HAP-1 (cell line): ENCODE measurements at places on chromosomes 2 and 18.
A peak's percentile ranks its signal among the peaks of the same experiment; 100 is the strongest.

DNA sequence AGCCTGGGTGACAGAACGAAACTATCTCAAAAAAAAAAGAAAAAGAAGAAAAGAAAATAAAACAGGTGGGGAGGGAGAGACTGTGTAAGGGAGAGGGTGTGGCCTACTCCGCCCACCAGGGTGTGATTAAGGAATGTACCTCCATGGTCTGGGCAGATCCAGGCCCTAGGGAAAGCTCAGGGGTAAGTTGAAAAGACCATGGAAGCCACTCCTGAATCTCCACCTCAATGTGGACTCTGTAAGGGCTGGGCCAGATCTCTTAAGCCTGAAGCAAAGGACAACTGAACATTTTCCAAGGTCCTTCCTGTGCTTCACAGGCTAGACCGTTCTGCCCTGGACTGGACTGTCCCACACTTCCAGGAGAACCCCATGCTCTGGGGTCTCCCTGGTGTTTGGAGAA is 9.7 kb upstream of the ATG16L1 start:
- no peak for DNase-seq

GRCh38 chr2:149611100-149611820 is 23.7 kb upstream of the MMADHC start:
- DNase-seq = no peak

DNA sequence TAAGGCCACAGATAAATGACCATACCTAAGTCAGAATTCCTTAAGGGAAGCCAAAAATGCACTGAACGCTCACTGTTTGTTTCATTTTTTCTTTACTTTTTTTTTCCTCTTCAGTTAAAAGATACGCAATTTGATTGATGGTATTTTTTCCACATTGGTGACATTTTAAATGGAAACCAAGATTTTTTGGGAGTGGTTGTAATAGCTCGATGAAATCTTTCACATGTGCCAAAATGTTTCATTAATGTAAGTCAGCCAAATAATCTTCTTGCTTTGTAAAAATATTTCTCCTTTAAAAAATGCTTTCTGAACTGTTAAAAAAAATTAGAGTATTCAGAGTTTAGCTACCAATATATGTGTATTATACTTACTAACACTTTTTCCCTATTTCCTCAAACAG is 339.8 kb downstream of the ZEB2 start:
- no peak for DNase-seq

DNA sequence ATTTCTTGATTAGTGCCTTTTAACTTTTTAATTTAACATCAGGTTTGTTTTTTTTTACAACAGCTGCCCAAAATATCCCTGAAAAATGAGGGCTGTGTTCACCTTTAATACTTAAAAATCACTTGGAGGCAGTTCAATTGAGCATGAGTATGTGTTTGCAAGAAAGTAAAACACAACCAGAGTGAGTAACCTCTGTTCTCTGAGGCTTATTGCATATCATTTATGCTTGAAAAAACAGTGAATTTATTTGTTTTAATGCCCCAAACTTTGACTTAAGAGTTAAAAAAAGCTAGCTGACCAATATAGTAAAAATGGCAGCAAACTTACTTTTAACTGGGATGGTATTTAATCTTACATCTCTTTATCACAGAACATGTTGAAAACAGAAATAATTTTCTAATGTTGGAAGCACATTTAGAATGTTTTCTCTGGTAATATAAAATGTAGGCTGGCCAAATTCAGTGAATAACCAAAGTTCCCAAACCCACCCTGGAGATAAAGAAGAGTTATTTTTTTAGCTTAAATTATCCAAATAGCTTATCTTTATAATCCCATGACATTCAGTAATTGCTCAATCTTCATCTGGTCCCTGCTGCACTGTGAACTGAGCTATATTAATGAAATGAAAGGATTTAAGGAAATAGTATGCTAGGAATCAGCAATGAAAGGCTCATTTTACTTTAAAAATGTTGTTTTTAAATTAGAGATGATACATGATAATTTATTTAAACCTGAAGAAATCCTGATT is 24.8 kb upstream of the EFEMP1 start:
- DNase-seq = no peak

DNA sequence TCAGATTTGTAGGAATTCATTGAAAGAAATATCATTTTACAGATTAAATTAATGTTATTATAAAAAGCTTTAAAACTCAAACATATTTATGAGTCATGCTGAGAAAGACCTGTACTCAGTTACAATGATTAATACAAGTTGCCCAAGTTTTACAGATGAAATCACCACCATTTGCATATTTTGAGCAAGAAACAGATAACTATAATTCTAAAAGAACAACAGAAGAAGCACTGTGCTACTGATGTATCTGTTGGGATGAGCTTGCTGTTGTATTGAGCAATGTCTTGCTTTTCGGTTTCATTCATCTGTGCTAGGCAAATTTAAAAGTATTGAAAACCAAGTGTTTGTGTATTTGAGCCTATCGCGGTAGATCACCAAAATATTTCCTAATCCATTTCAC is 1589.1 kb upstream of the ZEB2 start:
- DNase-seq = no peak

GRCh38 chr2:79887747-79888374 is 375.0 kb downstream of the CTNNA2 start:
- peak; percentile 49 for DNase-seq

DNA sequence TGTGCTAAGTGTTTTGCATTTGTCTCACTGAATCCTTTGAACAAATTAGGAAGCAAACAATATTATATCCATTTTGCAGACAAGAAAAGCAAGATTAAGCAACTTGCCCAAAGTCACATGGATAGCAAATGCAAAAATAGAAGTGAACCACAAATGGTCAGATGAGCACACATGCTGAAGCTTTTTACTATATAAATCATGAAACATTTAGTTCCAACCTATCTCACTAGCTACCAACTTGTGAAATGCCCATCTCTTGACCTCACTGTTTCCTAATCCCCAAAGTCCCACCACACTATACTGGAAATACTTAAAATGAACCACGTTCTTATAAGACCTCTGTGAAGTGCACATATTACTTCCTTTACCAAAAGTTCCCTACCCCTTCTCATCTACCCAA is 380.5 kb downstream of the ERBB4 start:
- no peak for DNase-seq

DNA sequence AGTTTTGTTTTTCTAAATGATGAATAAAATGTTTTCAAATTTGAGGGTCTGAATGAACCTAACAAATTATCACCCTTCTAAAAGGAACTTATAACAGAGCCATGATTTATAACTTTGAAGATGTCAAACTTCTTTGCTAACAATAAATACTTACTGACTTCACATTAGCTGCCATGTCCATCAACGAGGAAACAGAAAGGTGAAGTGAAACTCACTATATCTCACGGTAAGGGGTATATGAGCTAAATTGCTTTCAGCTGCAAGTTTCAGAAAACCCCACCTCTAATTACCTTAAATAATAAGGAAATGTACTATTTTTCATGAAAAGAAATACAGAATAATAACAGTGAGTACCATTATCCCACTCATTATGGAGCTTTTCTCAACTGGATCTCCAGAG is 350.8 kb upstream of the NT5C1B start:
- DNase-seq = no peak

DNA sequence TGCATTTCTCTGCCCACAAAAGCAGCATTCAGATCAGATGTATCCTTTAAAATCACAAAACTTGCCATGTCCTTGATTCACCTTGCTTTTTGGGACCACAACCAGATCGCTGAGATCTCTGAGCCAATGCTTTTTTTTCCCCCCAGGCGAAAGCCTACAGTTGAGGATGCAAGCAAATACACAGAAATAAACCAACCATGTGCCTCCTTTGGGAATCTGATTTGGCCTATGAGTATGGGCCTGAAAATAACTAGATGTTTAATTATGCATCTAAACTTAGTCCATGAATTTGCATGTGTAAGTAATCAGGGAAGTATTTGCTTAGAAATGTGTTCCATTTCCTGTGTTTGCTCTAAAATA is 49.7 kb upstream of the CDC42EP3 start:
- DNase-seq = no peak

DNA sequence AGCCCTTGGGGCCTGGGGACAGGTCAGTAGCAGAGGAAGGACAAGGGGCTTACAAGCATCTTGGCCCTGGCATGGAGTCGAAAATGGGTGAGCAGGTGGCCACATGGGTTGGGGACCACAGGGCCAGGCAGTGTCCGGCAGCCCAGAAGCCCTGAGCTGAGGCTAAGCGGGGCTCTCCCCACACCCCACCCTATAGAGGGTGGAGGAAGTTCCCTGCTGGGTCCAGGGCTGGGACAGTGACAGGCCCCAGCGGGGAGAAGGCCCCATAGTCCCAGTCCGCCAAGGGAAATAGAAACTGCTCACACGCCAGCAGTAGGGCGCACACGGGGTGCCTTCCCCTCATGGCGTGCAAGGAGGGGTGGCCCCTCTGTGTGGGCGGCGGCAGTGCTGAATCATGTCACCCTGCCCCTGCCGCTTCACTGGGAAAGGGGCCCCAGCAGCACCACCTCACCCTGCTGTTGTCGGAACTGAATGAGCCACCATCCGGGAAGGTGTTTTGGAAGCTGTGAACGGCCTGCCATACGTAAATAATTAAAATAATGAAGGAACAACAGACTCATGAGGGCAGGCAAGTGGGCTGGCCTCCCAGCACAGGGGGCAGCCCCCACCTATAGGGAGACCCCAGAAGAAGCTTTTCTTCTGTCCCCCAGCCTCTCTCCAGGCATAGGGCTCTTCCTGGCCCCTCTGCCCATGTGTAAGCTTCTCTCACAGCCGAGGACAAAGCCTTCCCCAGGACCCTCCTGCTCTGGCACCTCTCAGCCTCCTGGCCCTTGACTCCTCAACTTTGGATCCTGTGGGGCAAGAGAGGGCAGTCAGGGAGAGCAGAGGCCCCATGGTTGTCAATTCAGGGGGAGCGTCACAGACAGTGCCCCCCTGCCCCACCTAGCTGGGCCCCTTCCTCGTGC is 12.7 kb upstream of the DUSP2 start:
- no peak for DNase-seq

DNA sequence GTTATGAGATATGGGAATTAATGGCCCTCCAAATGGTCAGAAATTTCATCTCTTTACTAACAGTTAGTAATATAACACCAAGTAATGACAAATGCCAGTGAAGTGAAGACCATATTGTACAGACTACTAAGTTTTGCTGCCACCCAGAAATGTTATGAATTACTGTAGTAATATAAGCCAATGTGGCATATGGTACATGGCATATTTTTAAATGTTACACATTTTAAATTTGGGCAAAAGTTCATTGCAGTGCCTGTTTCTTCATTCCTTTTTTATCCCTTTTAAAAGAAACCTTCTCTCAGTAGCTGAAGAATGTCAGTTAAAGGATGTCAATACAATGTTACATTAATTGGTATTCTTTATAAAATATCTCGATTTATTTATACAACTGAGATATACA is 626.5 kb upstream of the SLC8A1 start:
- no peak for DNase-seq

DNA sequence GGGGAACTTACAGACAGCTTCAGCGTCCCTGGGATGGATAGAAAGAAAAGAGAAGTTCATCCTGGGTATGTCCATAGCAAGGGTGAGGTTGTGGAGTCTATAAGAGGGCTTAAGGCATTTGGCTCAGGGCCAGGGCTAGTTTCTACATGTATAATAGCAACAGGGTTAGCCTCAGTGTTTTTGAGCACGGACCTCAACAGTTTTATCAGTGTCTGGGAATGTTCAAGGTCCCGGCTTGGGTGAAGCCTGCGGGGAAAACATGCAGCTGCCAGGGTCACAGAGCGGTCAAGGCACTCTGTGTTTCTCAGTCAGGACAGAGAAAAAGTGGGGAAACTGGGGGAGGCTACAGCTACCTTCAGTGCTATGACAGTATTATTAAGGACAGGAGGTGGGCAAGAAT is 427.7 kb upstream of the HS6ST1 start:
- no peak for DNase-seq

DNA sequence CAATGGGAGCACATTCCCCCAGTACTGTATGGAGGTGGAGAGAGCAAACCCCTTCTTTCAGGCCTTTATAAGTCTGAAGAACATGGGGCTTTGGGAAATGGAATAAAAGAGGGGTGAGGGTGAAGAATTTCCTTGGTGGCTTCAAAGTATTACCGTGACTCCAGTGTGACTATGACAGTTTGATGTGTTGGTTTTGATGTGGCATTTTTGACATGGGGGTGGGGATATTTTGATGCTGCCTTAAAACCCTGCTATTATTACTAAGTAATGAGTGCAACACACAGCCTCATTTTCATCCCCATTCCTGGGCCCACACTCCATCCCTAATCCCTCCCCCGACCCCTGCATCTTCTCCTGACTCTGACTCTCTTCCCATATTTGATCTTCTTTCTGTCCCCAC is 23.6 kb downstream of the QPCT start:
- DNase-seq = no peak

DNA sequence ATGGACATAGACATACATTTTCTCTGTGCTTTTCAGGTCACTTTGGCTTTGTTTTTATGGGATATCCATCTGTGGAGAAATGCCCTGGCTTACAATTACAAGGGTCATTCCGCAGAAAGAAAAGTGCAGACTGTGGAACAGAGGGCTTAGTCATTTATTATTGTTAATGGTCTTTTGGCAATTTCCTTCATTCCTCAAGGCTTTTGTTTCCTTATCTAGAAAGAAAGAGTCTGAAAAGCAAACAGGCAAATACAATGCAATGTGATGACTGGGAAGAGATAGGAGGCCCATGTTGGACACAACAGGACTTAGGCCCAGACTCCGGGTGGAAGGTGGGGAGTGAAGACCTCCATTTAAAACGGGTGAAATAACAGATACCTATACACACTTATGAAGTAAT is 129.5 kb upstream of the CAVIN2 start:
- DNase-seq = peak; percentile 24

DNA sequence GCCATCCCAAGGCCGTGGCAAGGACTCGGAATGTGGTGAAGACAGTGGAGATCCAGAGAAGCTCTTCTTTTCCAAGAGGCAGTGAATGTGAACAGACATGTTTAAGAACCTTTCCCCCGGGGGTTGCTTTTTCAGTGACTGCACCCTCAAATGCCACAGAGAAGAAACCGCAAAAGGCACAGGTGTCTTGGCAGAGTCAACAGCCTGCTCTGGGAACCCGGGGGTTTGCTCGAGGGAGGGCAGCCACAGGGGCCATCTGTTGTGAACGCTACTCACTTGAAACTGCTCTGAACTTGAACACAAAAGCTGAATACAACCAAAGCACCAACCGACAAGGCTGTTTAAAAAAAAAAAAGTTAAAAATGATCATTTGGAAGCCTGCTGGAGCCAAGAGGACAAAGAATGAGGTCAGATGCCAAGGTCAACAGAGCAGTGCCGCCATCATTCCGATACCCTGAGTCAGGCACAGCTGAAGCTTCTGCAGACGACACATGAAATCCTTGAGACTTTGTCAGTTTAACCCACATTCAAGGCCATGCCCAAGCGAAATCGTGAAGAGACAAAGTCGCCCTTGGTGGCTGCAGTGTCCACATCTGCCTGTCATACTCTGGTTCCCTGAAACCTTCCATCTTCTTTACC is 47.4 kb downstream of the PSMG2 start:
- no peak for DNase-seq
